ENCODE measurements at places on chromosomes 11 and 22.
A peak's percentile ranks its signal among the peaks of the same experiment; 100 is the strongest.

DNA sequence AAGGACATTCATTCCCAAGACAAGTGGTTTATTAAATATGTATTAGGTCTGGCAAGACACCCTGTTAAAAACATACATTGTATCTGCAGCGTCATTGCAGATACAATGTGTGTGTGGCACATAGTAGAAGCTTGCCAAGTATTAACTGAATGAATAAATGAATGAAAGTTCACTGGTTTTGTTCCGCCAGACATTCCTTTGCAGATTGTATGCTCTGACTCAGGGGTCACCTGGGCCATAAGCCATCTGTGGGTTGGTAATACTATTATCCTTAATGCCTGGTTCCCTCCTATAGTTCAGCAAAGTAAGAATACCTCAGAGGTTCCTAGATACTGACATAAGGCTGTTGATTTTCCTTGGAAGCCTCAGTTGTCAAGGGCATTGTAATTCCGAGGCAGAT, 377.3 kb upstream of the CCDC90B start:
- DNase-seq: no peak

DNA sequence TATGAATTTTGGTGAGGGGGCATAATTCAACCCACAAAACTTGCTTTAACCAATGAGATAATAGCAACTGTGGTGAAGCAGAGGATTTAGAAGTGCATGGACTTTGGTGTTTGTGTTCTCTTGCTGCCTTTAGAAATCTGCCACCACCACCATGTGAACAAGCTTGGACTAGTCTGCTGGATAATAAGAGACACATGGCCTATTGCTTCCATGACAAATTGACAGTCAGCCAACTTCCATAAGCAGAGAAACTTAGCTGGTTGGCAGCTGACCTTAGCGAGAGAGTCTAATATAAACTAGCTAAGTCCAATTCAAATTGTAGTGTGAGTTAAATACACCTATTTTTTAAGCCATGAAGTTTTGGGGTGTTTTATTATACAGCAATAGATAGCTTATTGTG, 482.1 kb upstream of the ANO5 start:
- DNase-seq: no peak

DNA sequence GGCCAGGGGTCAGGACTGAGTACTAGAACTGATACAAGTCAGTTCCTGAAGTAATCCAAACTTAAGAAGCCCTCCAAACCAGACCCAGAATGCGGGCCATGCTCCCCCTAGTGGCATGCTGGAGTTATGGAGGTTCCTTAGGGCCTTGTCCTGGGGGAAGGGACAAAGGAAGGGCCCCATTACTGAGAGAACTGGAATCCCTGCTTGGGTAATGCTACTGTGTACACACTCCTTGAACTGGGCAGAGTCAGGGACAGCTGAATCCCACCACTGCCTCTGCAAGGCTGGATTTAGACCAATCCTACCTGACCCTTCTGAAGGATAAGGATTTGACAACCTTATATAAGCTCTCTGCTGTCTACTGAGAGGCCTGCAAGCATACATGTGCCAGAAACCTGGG, 97.3 kb upstream of the AKIP1 start:
- DNase-seq: no peak

DNA sequence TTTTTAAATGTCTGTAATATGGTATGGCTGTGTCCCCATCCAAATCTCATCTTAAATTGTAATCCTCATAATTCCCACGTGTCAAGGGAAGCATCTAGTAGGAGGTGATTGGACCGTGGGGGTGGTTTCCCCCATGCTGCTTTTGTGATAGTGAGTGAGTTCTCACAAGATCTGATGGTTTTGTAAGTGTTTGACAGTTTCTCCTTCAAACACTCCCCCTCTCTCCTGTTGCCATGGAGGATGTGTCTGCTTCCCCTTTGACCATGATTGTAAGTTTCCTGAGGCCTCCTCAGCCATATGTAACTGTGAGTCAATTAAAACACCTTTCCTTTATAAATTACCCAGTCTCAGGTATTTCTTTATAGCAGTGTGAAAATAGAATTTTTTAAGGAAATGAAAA, 31.1 kb upstream of the CD44 start:
- no peak for DNase-seq

DNA sequence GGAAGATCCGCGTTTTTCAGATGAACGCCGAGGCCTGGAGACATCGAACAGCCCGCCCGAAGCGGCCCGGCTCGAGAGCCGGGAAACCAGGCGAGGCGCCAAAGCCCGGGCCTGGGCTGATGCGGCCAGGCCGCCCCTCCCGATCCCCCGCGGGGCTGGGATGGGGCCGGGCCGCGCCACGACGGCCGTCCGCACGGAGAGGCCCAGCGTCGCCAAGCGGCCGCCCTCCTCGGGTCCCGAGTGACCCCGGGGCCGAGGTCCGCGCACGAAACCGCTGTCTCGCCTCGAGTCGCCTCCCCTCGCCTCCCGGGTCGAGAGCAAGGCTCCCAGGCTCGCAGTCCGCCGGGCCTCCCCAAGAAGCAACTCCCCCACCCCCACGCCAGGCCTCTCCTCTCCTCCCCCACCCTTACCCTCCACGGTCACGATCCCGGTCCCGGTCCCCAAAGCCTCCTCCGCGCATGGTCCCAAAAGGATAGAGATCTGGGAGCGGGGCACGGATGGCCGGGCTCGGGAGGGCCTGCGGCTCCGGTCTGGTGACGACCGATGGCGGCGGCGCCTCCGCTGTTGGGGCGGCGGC, 482 bp downstream of the DDX17 start:
- peak; percentile 43 for DNase-seq

DNA sequence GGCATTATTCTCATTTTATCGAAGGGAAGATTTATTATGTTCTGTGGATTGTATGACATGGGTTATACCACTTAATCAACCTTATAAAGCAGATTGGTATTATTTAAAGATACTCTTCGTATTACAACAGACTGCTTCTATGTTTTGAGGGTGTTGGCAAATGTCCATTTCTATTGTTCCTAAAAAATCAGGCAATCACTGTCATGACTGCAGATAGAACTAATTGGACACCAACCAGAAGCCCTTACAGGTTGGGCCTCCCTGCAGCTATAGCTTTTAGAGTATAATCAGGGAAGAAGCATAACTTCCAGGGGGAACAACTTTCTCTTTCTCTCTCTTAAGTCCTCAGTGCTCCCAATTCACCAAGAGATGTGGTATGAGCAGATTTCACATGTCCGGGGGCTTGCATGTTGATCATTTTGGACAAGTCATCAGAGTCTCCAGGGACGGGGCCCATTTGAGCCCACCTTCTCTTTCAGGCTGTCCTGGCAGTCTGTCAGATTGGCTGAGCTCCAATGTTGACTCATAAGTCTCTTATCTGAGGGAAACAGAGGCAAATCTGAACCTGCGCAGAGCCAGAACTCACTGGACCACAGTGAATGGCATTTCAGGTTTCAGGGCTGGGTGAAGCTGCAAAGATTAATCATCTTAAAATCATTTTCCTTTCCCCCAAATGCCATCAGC, 264.0 kb upstream of the CCDC90B start:
- no peak for DNase-seq

- DNase-seq: no peak
These were observed 17.7 kb downstream of the MGAT3 start for GRCh38 chr22:39474351-39475111.

- DNase-seq: peak; percentile 82
These were observed 37.2 kb upstream of the ETS1 start for GRCh38 chr11:128624269-128625175.

DNA sequence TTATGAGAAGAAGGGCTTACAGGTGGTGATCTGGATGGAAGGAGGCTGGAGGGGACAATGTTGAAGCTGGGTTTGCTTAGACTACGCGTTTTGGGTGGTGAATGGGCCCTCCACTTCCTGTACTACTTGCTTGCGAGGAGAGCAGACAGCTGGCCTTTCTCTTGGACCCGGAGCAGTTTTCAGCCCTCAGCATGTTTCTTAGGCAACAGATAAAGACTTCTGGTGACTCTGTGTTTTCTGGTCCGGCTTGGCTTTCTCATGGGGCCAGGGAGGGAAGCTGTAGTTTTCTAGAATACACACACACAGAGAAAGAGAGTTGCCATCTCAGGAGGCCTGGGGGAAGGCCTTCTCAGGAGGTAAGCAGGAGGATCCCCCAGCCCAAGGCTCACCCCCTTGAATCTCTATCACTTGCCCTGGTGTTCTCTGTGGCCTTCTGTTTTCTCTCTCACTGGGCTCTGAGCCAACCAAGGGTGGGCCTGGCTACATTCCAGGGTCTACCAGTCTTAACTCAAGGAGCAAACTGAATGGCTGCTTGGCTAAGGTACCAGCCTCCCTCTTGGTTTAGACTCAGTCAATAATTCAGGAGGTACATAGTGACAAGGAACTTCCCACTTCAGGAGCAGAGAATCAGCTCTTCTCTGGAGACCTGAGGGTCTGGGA, 2.4 kb downstream of the CCS start:
- no peak for DNase-seq

DNA sequence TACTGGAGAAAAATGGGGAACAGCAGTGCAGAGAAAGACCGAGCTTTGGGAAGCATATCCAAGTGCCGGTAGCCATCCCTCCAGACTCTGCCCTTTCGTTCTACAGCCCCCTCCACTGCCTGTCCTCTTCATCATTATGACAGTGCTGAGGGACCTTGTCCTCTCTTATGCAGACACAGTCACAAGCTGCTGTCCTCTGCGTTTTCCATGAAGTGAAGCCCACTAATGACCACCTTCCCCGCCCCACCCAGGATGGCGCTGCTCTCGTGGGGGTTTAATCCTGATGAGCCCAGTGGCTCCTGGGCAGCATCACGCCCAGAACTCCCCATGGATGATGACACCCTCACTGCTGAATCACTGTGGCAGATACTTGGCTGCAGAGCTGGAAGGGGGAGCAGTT, 157.7 kb downstream of the PKNOX2 start:
- no peak for DNase-seq

DNA sequence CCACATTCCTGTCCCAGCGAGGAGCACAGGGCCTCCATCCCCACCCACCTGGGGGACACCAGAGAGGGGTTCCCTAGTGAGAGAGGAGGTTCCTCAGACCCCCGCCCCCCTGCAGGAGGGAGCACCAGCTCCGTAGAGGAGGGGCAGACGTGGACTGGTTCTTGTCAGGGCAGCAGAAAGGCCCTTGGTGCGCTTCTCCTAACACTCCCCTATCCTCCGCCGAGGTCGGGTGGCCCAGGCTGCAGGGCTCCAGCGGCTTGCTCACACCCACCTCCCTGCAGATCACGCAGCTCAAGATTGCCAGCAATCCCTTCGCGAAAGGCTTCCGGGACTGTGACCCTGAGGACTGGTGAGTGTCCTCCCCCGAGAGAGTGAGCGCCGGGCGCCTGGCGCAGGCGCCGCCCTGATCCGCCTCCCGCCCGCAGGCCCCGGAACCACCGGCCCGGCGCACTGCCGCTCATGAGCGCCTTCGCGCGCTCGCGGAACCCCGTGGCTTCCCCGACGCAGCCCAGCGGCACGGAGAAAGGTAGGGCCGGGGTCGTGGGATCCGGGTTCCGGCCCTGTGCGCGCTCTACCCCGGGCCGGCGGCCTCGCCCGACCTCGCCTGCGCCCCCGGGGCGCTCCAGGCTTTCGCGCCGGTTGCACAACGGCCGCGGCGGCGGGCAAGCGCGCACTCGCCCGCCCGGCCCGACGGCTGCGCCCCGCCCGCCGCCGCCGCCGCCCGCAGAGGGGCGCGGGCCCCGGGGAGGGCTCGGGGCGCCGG, 5.1 kb downstream of the TBX1 start:
- DNase-seq: no peak

DNA sequence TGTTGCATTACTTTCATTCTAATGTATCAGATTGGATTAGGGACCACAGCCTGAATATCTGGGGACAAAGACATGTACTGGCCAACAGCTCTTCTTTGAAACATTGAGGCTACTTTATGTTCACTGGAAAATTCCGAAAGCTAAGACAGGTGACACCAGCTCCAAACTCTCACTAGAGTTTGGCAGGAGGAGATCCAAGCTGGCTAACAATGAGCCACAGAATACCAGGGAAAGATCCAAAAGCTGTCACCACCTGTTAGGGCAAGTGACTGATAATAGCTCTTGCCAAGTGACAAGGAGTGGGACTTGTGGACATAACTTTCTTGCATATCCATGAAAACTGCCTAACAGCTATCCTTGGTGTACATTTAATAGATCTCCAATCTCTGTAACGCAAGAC, 333.3 kb downstream of the TTC28 start:
- DNase-seq: no peak

DNA sequence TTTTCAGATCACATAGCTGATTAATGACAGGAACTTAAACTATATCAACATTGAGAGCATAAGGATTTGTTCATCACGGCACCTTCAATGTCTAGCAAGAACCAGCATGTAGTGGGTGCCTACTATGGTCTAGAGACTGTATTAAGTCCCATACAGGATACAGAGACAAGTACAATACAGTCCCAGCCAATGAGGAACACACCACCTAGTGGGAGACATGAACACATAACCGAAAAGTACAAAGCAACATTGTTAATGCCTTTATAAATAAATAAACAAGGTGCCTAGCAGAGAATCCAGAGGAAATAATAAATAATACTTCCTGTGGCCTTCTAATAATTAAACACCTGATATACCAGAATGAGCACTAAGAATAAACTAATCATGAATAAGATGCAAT, 87.7 kb upstream of the OPCML start:
- no peak for DNase-seq

GRCh38 chr22:45503050-45503815, 550 bp downstream of the FBLN1 start:
- no peak for DNase-seq

GRCh38 chr11:35548925-35549561, 23.6 kb upstream of the PAMR1 start:
- DNase-seq: no peak

GRCh38 chr11:42337786-42338455, 878.5 kb upstream of the LRRC4C start:
- no peak for DNase-seq

- DNase-seq: peak; percentile 75
These were observed 29.1 kb upstream of the BIRC3 start for GRCh38 chr11:102287964-102288724.

DNA sequence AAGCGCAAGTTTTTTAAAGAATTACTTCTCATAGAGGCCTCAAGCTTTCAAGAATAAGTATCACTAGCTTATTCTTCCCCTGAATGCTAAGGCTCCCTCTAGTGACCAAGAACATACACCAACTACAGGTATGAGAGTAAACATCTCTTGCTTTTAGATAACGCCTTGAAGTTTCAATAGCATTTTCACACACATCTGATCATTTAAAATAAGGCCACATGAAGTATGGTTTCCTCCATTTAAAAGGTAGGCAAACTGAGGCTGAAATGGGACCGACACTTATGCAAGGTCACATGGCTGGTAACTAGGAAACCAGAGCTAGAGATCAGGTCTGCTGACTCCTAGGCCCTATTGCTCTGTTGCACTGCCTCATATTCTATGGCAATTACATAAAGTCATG, 66.5 kb downstream of the CCDC34 start:
- no peak for DNase-seq

DNA sequence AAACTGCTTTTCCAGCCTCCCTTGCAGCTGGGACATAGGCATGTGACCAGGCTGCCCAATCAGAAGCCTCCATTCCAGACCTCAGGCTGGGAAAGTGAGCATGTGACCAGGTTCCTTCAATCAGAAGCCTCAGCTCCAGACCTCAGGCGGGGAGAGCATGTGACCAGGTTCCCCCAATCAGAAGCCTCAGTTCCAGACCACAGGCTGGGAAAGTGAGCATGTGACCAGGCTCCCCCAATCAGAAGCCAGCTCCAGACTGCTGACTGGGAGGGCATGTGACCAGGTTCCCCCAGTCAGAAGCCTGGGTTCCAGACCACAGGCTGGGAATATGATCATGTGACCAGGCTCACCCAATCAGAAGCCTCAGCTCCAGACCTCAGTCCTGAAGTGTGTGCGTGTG, 11.7 kb upstream of the IL2RB start:
- no peak for DNase-seq

All from T-helper 2 cell (primary cell).